Hematopoietic multipotent progenitor cell treated with erythropoietin and hydrocortisone succinate and interleukin-3 and kit ligand, for 4 days (in vitro differentiated cells): ENCODE measurements at places on chromosomes 13 and 19.

DNA sequence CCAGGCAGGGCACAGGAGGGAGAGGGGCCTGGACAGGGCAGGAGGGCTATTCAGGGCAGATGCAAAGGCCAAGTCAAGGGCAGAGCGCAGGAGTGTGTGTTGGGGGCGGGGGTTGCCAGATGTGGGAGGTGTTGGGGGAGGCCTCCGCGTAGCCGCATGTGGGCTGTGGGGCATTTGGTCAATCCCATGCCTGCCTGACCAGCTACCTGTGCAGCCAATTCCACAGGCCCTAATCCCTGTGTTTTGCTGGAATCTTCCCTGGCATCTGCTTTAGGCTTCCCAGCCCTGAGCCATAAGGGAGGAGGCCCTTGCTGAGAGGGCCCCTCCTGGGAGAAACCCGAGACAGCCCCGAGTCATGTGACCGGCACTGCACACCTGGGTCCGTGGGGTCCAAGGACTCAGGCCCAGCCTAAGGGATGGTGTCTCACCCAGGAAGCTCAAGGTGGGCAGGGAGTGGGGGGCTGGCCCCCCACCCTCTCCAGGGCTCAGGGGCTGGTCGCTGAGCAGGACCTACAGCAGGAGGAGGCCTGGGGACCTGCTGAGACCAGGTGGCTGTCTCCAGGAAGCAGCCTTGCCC lies 20.3 kb downstream of the RFX1 start:
- DNase-seq = no peak

DNA sequence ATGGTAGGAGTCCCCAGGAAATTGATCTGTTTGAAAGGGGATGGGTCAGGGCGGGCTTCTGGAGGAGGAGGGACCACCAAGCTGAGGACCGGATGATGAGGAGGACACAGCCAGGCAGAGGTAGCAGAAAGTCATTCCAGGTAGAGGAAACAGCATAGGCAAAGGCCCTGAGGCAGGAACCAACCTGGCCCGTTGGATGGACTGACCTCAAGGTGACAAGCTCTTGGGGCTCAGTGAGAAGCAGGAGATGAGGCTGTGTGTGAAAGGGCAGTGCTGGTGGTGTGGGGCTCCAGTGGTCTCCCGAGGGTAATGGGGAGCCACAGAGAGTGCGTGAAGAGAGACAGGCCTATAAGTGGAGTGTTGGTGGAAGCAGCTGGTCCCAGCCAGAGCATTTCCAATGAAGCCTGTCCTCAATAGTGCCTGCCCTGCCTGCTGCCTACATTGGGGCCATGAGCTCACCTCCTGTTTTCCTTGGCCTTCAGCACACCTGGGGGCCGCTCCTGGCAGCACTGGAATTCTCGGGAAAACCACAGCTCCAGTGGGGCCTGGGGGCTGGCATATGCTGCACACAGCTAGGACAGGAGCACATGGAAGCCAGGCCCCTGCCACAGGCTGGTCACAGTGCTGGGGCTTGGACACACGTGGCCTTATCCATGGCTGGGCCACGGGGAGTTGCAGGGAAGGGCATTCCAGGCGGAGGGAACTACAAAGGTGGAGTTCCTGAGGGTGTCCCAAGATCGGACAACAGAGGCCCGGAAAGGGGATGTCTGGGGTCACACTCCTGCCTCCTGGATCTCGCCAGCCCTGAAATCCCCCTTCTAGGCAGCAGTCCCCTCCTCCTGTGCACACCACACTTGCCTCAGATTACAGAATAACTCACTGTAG lies 2.3 kb upstream of the COMP start:
- DNase-seq = no peak

DNA sequence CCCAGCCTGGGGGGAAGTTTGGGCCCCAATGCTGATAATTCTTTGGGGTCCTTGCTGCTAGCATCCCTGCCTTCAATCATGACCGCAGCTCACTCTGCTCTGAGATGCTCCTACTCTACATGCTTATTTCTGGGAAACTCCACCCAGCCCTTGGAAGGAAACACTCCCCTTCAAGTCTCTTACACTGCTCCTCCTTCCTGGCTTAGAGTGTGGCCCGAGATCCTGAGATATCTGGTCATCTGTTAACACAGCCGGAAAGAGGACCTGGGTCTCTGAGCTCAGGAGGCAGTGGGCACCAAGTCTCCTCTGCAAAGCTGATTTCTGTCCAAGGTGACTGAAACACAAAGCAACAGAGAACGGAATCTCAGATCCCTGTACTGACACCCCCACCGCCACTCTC lies 33.0 kb downstream of the CYP4F2 start:
- DNase-seq = peak; percentile 80

- no peak for DNase-seq
Measured at GRCh38 chr13:87355451-87355850, 315.7 kb upstream of the SLITRK5 start.

GRCh38 chr13:33554919-33555791 lies 262.8 kb upstream of the RFC3 start:
- no peak for DNase-seq
